ENCODE measurements at places on chromosomes 3 and 15.
A peak's percentile ranks its signal among the peaks of the same experiment; 100 is the strongest.

GRCh38 chr3:52527732-52528585 is 5.7 kb downstream of the NT5DC2 start:
- no peaks in the 10 kb centered on the region for H3K27me3 ChIP-seq
- no peak overlapping the region for H3K4me3 ChIP-seq
- H3K27ac ChIP-seq, result no peak overlapping the region
- H3K36me3 ChIP-seq, result no peaks in the 10 kb centered on the region

DNA sequence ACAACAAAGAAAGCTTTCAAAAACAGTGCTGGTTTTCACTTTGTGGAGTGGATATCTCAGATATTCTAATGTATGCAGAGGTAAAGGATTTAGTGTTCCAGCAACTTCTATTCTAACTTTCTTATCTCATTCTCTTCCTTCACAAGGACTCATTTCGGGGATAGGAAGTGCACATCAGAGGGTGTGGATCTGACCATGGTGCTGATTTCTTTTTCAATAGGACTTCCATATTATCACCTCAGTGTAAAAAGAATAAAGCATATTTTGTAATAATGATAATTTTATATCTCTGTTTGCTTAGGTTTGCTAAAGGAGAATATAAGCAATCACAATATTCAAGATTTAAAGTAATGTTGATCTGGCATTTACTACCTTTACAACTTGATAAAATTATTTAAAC is 12.5 kb upstream of the CADM2 start:
- peak; percentile 26 for DNase-seq
- H3K27ac ChIP-seq, result no peak overlapping the region
- H3K36me3 ChIP-seq, result no peaks in the 10 kb centered on the region
- H3K27me3 ChIP-seq, result no peaks in the 10 kb centered on the region
- H3K4me1 ChIP-seq, result no peaks in the 10 kb centered on the region

DNA sequence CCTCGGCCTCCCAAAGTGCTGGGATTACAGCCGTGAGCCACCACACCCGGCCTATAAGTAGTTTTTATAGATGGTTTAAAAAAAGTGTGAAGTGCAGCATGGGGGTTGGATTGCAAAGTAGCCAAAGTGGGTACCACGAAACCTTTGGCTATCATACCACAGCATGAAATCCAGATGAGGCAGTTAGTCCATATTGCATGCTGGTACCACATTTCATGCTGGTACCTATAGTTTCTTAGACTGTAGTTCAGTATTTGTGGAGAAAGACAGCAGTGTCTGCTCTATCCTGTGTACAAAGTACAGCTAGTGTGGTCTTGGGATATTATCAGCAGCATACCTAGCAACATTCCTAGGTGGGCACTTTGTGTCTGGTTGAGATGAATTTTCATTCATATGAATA is 11.8 kb downstream of the ZNF609 start:
- no peak overlapping the region for H3K4me3 ChIP-seq
- DNase-seq, result no peak
- H3K27ac ChIP-seq, result no peak overlapping the region
- no peaks in the 10 kb centered on the region for H3K36me3 ChIP-seq

- peaks cover 9% of the 10 kb centered on the region for H3K4me1 ChIP-seq
- no peak overlapping the region for H3K4me3 ChIP-seq
- peak overlapping the region; percentile 45 for H3K27ac ChIP-seq
- H3K36me3 ChIP-seq, result no peaks in the 10 kb centered on the region
- DNase-seq, result no peak
Measured at GRCh38 chr15:48868536-48868935, 9.4 kb upstream of the EID1 start.

DNA sequence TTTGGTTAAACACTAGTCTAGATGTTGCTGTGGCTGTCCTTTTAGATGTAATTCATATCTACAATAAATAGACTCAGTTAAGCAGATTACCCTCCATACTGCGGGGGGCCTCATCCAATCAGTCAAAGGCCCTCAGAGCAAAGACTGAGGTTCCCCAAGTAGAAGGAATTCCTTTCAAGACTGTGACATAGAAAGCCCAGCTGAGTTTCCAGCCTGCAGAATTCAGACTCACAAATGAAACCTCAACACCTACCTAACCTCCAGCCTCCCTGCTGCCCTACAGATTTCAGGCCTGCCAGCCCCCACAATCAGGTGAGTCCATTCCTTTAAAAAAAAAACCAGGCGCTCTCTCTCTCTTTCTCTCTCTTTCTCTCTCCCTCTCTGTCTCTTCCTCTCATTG is 73.6 kb upstream of the NSMCE3 start:
- DNase-seq, result no peak
- peaks cover 15% of the 10 kb centered on the region for H3K4me1 ChIP-seq
- H3K36me3 ChIP-seq, result no peaks in the 10 kb centered on the region
- H3K4me3 ChIP-seq, result no peak overlapping the region
- H3K27ac ChIP-seq, result no peak overlapping the region
- H3K27me3 ChIP-seq, result no peaks in the 10 kb centered on the region

DNA sequence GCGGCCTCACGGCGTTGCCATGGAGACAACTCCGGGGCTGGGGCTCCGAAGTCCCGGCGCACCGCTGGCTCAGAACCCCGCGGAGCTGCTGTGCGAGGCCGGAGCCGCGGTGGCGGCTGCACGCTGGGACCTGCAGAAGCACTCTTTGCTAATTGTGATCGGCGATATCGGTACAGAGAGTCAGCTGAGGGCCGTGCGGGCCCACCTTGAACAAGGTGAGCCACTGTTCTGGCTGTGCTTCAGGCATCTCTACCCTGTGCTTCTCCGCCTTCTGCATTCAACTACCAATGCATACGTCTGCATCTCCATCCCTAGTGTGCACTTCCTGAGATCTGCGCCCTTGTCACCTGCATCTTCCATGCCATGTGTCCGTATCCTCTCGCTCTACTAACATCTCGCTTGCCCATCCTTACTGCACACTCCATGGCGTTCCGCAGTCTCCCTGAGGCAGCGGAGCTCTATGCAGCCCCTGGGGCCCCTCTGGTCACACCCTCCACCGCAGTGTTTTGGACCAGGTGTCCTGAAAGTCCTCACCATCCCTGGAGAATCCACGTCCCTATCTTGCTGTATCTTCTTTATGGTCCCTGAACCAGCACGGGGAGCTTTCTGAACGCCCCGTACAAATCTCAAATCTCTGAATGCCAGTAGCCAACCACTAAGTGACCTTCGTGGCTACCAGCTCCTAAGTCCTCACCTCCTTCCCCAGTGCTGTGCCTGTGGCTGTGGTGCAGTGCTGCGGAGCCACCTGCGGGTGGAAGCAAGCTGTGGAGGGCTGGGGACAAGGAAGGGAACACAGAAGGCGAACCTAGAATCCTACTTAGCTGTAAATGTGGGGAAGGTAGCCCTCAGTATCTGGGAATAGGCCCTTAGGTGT is 6.2 kb upstream of the MAP1A start:
- H3K4me1 ChIP-seq, result peaks cover 16% of the 10 kb centered on the region
- H3K4me3 ChIP-seq, result no peak overlapping the region
- no peak overlapping the region for H3K27ac ChIP-seq

DNA sequence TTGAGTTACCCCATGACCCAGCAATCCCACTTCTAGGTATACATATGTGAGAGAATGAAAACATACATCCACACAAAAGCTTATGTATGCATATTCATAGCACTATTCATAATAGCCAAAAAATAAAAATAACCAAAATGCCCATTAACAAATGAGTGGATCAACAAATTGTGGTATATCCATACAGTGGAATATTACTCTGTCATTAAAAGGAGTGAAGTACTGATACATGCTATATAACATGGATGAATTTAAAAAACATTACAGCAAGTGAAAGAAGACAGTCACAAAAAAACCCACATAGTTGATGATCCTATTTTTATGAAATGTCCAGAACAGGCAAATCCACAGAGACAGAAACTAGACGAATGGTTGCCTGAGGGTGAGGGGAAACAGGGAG is 5.2 kb downstream of the C3orf20 start:
- no peak for DNase-seq
- peaks cover 8% of the 10 kb centered on the region for H3K4me1 ChIP-seq

DNA sequence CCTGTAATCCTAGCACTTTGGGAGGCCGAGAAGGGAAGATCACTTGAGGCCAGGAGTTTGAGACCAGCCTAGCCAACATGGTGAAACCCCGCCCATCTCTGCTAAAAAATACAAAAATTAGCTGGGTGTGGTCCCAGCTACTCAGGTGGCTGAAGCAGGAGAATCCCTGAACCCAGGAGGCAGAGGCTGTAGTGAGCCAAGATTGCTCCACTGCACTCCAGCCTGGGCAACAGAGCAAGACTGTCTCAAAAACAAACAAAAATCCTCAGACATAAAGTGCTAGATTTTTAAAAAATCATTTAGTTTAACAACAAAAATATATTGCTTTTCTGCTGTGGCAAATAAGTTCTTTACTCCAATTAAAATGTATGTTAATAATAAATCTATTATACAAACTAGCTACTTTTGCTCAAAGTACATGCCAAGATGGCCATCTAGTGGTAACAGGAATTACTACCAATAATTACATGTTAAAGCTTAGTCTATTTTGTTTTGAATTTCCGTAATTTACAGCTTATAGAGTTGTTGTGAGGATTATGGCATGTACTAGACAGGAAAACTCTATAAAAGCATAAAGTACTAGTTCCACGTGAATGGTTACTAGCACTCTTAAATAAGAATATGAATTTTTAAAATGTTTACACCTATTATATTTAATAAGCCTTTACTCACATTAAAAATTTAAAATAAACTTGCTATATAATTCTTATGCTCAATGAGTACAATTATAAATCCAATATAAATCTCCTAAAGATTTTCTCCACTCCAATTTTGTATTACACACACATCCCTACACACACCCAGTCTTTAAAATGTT is 39.0 kb downstream of the GABPB1 start:
- no peak overlapping the region for H3K27ac ChIP-seq
- H3K36me3 ChIP-seq, result no peaks in the 10 kb centered on the region
- H3K27me3 ChIP-seq, result no peaks in the 10 kb centered on the region
- peak; percentile 52 for DNase-seq
- H3K4me3 ChIP-seq, result no peak overlapping the region
- no peaks in the 10 kb centered on the region for H3K4me1 ChIP-seq

- no peak overlapping the region for H3K4me3 ChIP-seq
- no peak overlapping the region for H3K27ac ChIP-seq
- no peaks in the 10 kb centered on the region for H3K36me3 ChIP-seq
- H3K27me3 ChIP-seq, result peaks cover 13% of the 10 kb centered on the region
- DNase-seq, result no peak
- no peaks in the 10 kb centered on the region for H3K4me1 ChIP-seq
Measured at GRCh38 chr3:128438488-128439072, 28.1 kb downstream of the DNAJB8 start.

Measured in hepatocyte (in vitro differentiated cells).